Activated CD8-positive, alpha-beta T cell treated with anti-CD3 and anti-CD28 coated beads for 36 hours (primary cell): ENCODE measurements at places on chromosomes 5 and 9.

DNA sequence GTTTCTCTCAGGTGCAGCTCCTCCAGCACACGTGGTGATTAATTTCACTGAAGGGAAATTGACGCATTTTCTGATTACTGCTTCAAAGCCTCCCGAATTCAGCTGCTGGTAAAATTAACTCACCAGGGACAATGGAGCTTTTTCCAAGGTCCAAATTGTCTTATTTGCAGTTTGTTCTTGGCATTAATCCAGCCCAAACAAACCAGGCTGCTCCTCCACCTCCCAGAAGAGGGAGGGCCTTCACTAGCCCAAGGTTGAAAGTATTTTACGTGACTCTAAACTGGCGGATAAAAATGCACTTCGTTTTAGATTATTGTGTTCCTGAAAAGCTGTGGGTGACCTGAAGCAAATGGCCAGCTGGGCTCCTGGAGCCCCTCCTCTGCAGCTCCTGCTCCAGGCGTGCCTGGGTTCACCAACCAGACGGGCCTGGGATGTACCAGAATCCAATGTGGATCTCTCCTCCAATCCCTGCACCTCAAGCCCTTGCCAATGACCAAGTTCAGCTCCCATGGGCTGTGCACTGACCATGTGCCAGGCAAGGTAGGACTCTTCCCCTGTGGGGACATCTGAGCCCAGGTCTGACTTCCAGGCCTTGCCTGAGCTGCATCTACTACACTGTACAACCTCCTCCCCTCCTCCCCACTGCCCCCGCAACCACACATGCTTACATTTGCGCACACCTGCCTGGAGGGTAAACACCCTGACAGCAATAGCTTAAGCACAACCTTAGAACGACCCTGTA lies 193.4 kb downstream of the CDK5RAP2 start:
- no peak for DNase-seq

GRCh38 chr9:84270847-84271530 lies 69.6 kb downstream of the SLC28A3 start:
- DNase-seq = no peak

DNA sequence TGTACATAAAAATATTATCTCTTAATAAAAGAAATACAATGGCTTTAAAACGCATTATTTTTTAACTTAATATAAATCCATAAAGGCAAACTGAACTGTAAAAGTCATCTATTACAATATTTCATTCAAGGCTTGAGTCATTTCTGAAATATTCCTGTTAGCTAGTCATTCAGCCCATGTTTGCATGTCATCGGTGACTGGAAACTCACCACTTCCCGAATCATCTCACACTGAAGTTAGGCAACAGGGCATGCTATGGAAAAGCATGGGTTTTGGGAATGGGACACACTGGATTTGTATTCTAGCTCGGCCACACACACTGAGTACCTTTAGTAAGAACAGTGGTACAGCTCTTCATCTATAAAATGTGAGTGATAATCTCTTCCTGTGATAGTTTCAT lies 691.1 kb upstream of the C9orf72 start:
- DNase-seq = no peak

DNA sequence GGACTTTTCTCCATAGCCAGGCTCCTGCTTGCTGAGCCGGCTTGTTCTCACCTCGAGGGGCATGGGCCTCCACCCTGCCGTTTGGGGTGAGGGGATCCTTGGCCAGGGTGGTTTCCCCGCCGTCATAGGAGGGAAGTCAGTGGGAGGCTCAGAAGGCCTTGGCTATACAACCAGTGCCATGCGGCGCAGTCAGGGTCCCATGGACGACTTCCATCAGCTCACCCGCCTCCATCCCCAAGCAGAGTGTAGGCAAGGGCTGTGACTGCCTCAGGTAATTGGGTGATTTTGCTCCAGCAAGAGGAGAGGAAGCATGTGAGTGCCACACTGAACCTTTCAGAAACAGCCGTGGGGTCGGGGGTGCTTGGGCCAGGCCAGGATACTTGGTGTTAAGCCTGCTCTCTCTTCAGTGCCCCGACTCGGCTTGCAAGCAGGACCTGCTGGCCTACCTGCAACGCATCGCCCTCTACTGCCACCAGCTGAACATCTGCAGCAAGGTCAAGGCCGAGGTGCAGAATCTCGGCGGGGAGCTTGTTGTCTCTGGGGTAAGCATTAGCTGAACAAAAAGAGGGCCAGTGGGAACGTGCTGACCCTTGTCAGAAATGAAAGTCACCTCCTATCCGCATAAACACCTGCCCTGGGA lies 57.2 kb upstream of the LRRTM2 start:
- DNase-seq = no peak

GRCh38 chr5:93331863-93332262 lies 249.2 kb downstream of the NR2F1-AS1 start:
- DNase-seq = no peak

DNA sequence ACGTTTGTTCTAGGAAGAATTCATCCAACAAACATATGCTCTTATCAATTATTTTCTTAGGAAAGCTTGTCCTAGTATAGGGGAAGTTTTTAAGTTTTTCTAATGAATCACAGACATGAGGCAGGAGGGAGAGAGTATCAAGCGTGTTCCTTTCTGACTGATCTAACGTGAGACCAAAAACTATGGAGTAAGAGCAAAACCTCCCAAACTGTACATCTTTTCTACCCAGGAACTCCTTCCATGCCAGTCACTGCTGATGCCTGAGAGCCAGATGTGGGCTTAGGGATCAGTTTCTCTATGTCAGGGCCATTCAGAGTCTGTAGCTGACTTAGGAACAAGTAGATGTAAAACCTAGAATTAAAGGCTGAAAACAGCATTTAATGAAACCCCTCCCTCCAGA lies 51.7 kb upstream of the NFIB start:
- DNase-seq = no peak

- no peak for DNase-seq
Observed at GRCh38 chr5:159797261-159797970, 118.9 kb upstream of the ADRA1B start.

- DNase-seq = peak; percentile 85
Observed at GRCh38 chr5:138753794-138754698, 821 bp downstream of the CTNNA1 start.

DNA sequence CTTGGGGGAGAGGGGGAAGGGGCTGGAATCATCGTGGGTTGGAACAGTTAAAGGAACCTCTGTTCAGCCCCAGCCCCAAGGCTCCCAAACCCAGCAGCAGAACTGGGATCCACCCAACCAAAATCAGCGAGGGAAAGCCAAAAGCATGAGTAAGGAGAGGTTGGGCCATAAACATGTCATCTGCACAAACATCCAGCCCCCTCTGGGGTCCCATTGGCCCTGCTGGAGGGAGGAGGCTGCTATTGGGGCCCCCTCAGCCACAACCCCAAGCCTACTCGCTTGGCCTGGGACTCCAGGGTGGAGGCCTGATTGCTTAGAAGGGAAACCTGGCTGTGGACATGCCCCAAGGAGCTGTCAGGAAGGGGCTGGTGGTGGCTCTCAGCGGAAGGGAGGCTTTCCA lies 154.9 kb downstream of the FGF18 start:
- no peak for DNase-seq

- DNase-seq = no peak
Observed at GRCh38 chr5:108675736-108676135, 72.0 kb upstream of the FER start.

DNA sequence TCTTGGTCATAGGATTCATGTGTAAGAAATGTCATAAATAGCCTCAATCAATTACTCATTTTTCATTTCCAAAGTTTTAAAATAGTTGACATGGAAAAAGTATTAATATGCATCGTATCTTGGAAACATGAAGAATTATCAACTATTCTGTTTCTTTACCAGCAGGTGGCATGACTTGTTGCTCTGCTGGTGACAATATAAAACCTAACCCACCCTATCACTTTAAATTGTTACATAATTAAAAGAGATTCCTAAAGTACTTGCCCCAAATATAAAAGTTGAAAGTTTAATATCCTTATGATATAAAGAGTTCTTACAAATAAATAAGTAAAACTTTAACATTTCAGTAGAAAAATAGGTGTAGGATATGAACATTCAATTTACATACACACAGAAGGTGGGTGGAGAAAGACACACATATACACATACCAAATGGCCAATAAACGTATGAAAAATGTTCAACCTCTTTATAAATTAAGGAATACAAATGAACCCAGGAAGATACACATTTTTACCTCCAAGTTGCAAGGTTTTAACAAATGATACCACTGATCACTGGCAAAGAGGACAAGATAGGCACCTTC lies 30.6 kb downstream of the MAP1B start:
- DNase-seq = no peak

DNA sequence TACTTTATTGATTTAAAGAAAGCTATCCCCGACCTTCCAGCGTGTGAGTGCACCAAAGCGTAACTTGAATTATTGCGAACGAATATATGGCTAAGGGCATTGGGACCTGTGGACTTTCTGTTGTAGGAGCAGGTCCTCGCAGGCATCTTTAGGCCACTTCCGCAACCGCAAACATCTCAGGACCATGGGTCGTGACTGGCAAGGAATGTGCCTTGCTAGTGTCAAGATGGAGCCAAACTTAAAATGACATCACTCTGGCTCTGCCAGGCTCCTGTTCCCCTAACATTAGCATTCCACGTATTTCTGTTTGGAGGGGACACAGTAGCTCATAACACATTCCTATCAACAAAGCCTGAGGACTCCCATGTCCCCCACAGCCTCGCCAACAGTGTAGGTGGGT lies 44.1 kb upstream of the OLFM1 start:
- DNase-seq = no peak

DNA sequence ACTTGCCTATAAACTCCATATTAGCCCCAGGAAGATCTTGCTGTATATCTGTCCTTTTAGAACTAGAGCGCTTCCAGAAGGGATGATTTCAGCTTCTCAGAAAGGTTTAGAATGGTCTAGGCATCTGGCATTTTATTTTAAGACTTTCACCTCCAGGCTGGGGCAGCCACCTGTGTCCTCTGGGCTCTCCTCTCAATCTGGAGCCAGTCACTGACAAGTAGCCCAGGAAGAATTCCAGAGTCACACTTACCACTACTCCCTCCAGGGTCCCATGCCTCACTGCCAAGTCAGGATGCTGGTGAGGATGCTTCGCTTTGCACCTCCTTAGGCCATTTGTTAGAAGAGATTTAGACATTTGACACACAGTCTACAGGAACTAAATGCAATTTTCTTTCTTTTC lies 20.8 kb downstream of the B4GALT1 start:
- no peak for DNase-seq

DNA sequence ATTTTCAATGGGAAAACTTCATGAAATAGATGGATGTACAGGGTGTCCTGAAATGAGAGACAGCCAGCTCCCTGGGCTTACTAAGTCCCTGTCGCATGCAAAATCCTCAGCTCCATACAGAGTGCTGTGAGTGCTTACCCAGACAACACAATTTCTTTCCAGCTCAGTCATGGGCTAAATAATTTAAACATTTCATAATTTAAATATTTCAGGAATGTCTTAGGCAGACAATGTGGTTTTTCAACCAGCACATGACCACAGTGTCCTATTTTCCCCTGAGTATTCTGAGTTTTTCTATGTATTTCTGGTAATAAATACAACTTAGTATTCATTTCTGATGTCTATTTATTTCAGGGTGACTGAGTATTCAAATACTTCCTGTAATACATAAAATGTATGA lies 188.5 kb upstream of the SNX2 start:
- DNase-seq = no peak
